Inflammatory macrophage treated with lipopolysaccharide for 4 hours (primary cell): ENCODE measurements at places on chromosomes 11 and 22.

DNA sequence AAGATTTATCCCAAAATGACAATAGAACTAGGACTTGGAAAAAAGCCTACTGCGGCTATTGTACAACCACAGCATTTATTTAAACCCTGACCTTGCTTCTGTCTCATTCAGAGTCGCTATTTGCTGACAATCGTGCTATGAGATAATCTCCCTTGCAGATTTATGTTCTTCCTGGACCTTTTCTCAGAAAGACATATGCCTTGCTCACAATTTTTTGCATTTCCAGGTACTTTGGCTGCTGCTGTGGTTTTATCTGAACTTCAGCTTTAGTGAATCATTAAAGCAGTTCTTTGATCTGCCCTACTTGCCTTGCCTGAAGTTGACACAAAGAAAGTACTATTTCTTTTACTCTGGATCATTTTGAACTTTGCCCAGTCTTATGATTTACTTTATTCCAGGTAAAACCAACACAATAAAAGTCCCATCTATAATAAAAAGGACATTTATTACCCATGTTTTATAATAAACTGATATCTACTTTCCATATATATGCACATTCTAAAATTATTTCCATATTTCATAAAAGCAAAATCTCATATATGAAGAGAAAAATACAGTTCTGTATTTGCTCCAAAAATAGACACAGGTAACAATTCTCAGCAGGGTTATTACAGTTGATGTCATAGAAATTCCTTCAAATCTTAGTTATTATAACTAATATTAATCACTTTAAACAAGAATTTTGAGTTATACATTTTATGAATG, 63.4 kb upstream of the CARD18 start:
- no peak for DNase-seq

- DNase-seq, result peak; percentile 38
Observed at GRCh38 chr22:46739094-46739870, 1.2 kb upstream of the CERK start.

- DNase-seq, result no peak
Observed at GRCh38 chr22:19175026-19175601, 3.4 kb downstream of the SLC25A1 start.

DNA sequence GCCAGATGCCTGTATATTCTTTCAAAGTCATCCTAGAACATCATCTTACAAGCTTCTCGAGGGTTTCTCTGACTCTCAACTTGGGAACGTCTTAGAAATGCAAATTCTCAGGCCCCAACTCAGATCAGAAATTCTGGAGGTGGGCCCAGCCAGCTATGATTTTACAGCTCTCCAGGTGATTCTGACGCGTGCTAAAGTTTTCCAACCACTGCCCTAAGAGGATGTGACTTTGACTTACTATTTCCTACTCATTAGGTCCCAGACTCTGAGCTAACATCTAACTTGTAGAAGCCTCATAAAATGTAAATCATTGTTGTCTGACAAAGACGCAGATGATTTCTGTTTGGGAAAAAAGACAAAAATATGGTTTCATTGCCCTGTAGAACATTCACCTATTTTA, 61.1 kb downstream of the IRAG1 start:
- DNase-seq, result no peak

DNA sequence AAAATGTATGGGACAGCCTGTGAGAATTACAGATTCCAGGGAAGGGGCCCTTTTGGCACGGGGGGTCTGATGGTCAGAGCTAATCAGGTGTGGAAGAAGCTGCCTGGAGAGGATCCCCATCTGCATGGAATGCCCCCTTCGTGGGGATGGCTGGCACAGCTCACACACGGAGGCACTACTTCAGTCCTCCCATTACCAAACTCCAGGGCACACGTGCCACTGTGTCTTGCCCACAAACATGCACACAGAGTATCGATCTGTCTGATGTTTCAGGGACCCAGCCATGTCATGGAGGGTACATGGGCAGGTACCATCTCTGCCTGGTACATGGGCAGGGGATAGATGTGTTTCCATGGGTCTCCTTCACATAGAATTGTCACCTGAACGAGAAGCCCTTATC, 14.7 kb downstream of the KCNQ1OT1 start:
- no peak for DNase-seq

GRCh38 chr11:132962041-132962440, 570.3 kb downstream of the OPCML start:
- DNase-seq, result no peak
